ENCODE measurements at places on chromosomes 2 and 18. TPM values are rescaled to one million over a fixed set of nuclear protein-coding genes. Genes with fewer than 3 reads are reported as not detected.

The PDE1A gene
- 0.06 TPM for total RNA-seq

The G6PC2 gene
- total RNA-seq = not detected

The TUBA4B gene
- not detected for total RNA-seq

The COLEC12 gene
- 2.0 TPM for total RNA-seq

The CPO gene
- total RNA-seq = not detected

The VWA3B gene
- not detected for total RNA-seq

The GPR45 gene
- total RNA-seq = not detected

The TUBB6 gene
- 137 TPM for total RNA-seq

The ERMN gene
- total RNA-seq = 1.2 TPM

The PRKRA gene
- 120 TPM for total RNA-seq

- H3K27ac ChIP-seq = no peak overlapping the region
- H3K4me3 ChIP-seq = no peak overlapping the region
- no peaks in the 10 kb centered on the region for H3K27me3 ChIP-seq
- no peaks in the 10 kb centered on the region for H3K36me3 ChIP-seq
These were observed 291.5 kb downstream of the ZNF516 start for GRCh38 chr18:76203552-76203951.

DNA sequence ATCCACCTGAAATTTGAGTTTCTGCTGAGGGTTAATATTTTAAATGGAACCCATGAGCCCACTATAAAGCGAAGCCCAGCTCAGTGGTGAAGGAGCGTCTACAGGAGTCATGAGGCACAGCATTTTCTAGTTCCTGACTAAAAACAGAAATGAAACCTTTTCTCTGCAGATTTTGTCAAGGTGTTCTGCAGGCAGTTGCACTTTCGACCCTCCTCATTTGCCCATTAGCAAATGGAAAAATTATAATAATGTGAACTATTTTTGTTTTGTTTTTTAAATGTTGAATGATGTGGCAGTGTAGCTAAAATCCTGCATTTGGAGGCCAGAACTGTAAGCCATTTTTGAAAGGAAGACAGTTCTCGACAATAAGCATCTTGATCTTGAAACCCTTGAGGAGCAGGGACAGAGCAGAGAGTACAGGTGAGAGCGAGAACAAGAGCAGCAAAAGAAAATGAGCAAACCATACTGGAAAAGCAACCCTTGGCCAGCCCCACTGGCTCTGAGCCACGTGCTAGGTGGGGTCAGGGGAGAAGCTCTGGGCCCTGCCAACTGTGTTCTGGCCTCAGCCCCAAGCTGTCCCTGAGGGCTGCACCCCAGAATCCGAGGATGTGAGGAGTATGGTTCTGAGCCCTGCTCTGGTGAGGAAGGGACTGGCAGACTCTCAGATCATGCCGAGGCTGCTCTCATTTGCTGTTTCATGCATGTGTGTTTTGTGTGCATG lies 26.4 kb upstream of the COPS8 start:
- H3K27me3 ChIP-seq = no peaks in the 10 kb centered on the region
- peaks cover 16% of the 10 kb centered on the region for H3K4me1 ChIP-seq
- H3K27ac ChIP-seq = no peak overlapping the region
- DNase-seq = no peak

GRCh38 chr2:28084564-28084963 lies 194.0 kb downstream of the BABAM2 start:
- H3K27ac ChIP-seq = no peak overlapping the region
- no peak overlapping the region for H3K4me3 ChIP-seq
- H3K27me3 ChIP-seq = no peaks in the 10 kb centered on the region
- H3K36me3 ChIP-seq = no peaks in the 10 kb centered on the region

DNA sequence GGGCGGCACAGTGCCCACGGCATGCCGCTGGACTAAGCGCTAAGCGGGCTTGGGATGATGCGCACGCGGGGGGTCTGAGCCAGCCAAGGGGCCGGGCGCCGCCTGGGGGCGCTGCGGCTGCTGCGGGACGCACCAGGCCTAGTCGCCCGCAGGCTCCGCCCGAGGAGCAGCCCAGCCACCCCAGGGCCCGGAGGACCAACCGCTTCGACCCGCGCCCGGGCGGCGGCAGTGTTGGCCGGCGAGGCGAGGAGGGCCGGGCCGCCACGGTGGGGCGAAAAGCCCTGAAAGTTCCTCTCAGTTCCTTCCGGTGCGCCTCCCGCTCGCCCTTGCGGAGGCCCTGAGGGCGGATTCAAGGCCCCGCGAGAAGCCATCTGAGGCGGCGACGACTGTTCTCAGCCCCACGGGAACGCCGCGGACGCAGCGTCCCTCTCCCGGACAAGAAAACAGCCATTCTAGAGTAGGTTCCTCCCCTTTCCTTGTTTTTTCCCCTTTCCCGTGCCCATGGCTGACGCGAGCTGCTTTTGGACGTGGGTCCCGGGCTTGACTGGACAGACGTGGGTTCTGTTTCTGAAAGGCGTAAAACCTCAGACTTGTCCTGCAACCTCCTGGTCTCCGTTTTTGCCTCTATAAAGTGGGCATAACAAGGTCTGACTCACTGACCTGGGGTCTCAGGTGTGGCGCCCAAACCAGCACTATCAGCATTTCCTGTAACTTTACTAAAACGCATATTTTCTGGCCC lies at the start of gene ANKAR:
ANKAR (plus strand) TSS at position 297 of the 739 bp plus-strand sequence. CDS start 1,821 bp downstream, outside the sequence.
- no peaks in the 10 kb centered on the region for H3K36me3 ChIP-seq
- H3K27me3 ChIP-seq = no peaks in the 10 kb centered on the region
- no peak within 1 kb of the TSS for H3K27ac ChIP-seq
- peak; percentile 96 for DNase-seq
- peak within 1 kb of the TSS; percentile 57 for H3K4me3 ChIP-seq
- peaks cover 4% of the 10 kb centered on the region for H3K4me1 ChIP-seq

DNA sequence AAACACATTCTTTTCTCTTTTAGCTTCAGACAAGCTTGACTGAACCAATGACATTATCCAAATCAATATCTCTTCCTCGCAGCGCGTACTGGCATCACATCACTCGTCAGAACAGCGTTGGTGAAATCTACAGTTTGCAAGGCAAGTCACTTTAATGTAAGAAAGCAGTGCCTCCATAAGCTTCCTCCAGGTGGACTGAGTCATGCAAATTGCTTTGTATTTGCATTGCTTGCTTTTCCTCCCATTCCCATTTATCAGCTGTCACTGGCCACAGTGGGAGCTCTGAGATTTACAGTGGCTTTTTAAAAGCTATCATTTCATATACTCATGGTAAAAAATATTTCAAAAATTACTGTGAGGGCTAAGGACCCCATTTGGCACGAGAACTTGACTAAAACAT lies 189.9 kb downstream of the CD226 start:
- no peak overlapping the region for H3K27ac ChIP-seq
- peaks cover 10% of the 10 kb centered on the region for H3K4me1 ChIP-seq
- peak; percentile 23 for DNase-seq

DNA sequence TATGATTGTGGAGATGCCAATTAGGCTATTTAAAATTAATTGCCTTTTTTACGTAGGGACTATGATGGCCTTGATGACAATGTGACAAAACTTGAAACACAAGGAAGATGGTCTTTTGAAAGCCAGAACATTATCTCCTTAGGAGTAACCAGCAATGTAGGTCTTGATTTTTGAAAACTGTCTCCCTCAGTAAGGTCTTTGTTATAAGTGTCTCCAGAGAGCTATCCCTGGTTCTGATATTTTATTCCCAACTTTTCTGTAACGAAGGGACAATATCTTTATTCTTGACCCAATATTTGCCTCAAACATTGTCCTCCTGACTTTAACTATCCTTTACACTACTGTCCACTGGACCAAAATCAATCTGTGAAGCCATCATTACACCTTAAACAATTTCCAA lies 493.2 kb downstream of the CCDC85A start:
- DNase-seq = no peak
- H3K4me3 ChIP-seq = no peak overlapping the region
- H3K36me3 ChIP-seq = no peaks in the 10 kb centered on the region

DNA sequence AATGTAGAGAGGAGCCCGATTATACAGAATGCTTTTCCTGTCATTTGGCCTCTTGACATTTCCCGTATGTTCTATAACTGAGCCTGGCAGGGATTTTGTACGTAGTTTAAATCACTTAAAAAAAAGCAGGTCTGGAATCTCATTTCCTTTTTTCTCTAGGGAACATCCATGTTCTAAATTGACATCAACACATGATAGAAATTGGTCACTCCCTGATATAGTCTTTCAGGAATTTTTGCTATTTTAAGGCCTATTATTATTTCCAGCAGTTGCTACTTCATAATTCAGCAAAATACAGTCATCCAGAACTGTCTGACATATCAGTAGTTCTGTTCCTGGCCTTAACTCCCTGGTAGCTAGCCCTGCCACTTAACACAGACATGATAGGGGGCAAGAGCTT lies 565.7 kb upstream of the ZEB2 start:
- no peaks in the 10 kb centered on the region for H3K27me3 ChIP-seq
- no peak overlapping the region for H3K4me3 ChIP-seq
- H3K4me1 ChIP-seq = no peaks in the 10 kb centered on the region
- no peak for DNase-seq
- no peaks in the 10 kb centered on the region for H3K36me3 ChIP-seq

DNA sequence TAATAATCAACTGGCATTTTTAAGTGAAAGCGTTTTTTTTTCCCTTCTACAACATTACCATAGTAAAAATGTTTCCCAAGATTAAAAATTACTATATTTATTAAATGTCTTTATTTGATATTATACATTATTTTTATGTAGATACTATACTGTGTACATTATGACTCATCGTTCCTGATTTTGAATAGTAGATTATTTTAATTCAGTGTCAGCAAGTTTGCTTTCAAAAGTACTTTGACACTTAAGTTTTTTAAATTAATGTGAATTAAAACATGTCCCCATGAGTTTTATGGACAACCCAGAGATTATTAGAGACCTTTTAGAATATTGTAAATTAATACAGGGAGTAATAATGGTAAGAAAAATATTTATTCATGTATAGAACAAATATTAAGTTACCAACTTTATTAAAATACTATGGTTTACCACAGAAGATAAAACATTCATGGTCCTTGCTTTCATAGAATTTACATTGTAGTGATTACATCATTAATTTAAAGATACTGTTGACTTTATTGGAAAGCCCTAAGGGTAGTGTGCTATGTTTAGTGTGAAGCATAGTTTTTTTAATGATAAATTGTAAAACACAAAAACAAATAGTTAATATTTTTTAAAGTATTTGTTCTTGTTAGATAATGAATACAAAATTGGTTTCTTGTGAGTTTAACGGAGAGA lies 21.9 kb downstream of the DYNC1I2 start:
- DNase-seq = no peak
- no peak overlapping the region for H3K4me3 ChIP-seq
- H3K4me1 ChIP-seq = no peaks in the 10 kb centered on the region
- H3K27ac ChIP-seq = no peak overlapping the region
- H3K36me3 ChIP-seq = no peaks in the 10 kb centered on the region
- H3K27me3 ChIP-seq = no peaks in the 10 kb centered on the region

DNA sequence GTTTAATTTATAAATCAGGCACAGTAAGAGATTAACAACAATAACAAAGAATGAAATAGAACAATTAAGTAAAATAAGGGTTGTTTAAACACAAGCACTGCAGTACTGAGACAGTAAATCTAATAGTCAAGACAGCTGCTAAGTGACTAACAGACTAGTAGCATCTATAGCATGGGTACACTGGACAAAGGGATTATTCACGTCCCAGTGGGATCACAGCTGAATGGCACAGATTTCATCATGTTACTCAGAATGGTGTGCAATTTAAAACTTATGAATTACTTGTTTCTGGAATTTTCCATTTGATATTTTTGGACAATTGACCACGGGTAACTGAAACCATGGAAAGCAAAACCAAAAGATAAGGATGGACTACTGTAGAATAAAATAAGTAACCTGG lies 161.9 kb upstream of the DAPL1 start:
- DNase-seq = no peak
- peaks cover 8% of the 10 kb centered on the region for H3K36me3 ChIP-seq
- H3K4me1 ChIP-seq = no peaks in the 10 kb centered on the region
- no peak overlapping the region for H3K27ac ChIP-seq
- H3K27me3 ChIP-seq = no peaks in the 10 kb centered on the region

DNA sequence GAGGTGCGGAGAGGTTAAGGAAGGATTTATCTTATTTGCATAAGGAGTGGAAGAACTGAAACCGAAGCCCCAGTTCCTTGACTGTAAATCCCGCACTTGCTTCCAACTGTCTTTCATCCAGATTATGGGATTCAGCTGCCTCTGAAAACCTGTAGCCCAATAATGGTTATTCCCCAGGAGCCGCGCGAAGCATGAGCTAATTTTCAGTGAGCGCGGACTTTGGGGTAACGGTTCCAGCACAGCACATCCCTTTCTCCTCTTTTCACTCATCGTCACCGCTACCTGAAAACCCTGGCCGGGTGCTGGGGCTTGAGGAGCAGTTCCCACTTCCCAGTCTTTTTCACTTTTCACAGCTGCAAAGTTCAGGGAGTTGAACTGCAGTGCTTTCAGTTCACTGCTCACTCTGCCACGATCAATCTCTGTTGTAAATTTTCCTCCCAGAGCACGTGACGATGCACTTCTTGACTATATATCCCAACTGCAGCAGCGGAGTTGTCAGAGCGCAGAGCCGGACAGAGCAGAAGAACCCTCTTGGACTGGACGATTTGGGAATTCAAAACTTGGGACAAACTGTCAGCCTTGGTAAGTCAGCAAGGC lies at the start of gene KCNE4:
KCNE4 (plus strand) TSS at position 498 of the 597 bp plus-strand sequence. CDS start 641 bp downstream, outside the sequence.
- no peaks in the 10 kb centered on the region for H3K36me3 ChIP-seq
- H3K27me3 ChIP-seq = no peaks in the 10 kb centered on the region
- peaks cover 10% of the 10 kb centered on the region for H3K4me1 ChIP-seq
- no peak within 1 kb of the TSS for H3K27ac ChIP-seq
- no peak within 1 kb of the TSS for H3K4me3 ChIP-seq

GRCh38 chr18:22446325-22446724 lies 28.6 kb upstream of the CTAGE1 start:
- H3K4me1 ChIP-seq = no peaks in the 10 kb centered on the region
- DNase-seq = no peak
- H3K27ac ChIP-seq = no peak overlapping the region
- H3K4me3 ChIP-seq = no peak overlapping the region

- no peak overlapping the region for H3K4me3 ChIP-seq
- no peak overlapping the region for H3K27ac ChIP-seq
- H3K27me3 ChIP-seq = peaks cover 24% of the 10 kb centered on the region
- no peaks in the 10 kb centered on the region for H3K4me1 ChIP-seq
- H3K36me3 ChIP-seq = no peaks in the 10 kb centered on the region
- DNase-seq = no peak
These were observed 62.7 kb upstream of the REV1 start for GRCh38 chr2:99552529-99552928.
